ENCODE measurements at places on chromosomes 5 and 9.

- DNase-seq = no peak
Measured at GRCh38 chr5:147092044-147092443, 142.8 kb upstream of the STK32A start.

- DNase-seq = no peak
Measured at GRCh38 chr5:67287510-67288268, 91.1 kb upstream of the CD180 start.

DNA sequence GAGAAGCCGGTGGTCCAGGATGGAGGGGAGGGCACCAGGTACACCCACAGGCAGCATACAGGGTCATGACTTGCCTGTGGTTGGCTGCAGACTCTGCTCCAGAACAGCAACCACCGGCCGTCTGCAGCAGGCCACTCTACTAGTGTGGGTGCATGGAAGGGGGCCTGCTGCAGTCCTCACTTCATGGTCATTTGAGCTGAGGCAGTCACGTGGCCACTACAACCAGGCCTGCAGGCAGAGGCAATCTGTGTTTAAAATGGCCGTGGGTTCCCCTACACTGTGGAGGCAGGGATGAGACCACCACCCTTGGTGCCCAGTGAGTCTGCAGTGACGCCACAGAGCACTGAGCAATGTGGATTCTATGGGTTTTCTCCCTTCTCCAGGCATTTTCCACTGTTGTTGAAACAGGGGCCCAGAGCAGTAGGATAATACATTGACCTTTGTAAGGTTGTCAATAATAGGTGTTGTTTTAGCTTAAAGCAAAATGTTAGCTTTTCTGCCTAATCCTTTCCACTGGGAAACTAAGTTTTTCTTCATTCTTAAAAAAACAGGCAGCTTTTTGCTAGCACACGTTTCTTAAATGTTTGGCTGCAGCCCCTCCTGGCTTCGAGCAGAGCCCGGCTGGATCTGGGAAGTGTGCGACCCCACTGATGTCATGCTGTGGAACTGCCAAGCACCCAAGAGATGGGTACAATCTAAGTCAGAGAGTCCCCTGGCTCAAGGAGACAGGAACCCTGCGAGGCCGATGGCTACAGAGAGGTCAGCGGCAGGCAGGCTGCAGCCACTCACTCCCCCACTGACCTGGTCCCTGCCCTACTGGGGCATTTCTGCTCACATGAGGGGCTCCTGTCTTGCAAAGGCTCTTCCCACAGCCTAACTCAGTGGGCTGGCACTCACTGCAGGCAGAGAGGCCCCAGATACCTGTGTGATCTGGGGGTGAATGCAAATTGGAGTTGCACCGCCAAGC is 21.2 kb downstream of the GADD45G start:
- DNase-seq = no peak

DNA sequence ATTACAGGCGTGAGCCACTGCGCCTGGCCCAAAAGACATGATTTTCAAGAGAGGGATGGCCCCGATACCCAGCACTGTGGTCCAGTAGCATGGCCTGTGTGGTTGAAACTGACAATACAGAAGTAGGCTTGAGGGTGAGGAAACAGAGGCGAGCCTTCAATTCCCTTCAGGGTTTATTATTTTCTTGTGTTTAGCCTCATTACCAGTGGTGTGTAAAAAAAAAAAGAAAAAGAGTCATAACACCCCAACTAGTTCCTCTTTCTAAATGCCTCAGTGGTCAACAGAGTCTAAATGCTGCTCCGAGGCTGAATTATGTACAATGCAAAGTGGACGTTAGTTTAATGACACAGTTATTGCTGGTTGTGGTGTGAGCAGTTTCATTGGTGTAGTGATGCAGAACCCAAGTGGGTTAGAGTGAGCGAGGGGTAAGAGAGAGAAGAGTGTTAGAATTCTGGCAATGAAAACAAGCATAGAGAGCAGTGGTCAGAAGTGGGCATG is 58.8 kb downstream of the SNX30 start:
- no peak for DNase-seq

DNA sequence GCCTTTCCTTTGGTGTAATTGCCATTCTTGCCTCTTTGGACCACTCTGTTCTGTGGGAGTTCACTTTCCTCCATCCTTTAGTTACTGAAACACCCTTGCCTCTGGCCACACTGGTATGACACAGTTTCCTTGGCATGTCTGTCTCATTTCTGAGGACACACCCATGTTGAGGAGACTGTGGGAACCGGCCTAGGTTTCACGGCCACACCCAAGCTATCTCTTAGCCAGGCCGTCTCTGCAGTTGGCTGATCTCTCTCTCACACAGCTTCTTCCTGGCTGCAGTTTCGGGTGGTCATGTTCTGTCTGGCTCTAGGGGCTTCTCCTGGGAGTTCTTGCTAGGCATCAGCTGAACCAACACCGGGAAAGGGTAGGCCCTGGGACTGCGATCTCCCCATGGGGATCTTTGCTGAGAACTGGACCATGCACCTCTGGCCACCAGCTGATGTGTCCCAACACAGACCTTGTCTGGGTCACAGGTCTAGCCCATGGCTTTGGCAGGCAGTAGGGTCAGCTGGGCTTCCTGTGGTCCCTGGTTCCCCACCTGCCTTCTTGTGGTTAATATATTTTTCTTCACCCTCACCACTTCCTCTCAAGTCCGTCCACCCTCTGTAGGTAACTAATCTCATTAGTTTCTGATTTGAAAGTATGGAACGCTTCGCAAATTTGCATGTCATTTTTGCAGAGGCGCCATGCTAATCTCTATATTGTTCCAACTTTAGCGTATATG is 24.9 kb downstream of the ARHGEF37 start:
- no peak for DNase-seq

- no peak for DNase-seq
Measured at GRCh38 chr5:123472150-123472924, 39.6 kb upstream of the CSNK1G3 start.

GRCh38 chr5:135832941-135833920 is 1.2 kb upstream of the SLC25A48 start:
- DNase-seq = no peak

DNA sequence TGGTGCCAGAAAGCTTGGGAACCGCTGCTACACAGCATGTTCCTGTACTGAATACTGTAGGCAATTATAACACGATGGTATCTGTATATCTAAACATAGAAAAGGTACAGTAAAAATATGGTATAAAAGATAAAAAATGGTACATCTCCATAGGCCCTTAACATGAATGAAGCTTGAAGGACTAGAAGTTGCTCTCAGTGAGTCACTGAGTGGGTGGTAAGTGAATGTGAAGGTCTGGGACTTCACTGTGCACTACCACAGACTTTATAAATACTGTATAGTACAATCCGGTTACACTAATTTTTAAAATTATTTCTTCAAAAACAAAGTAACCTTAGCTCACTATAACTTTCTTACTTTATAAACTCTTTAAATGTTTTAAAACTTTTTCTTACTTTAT is 819.9 kb upstream of the GRAMD2B start:
- DNase-seq = no peak

All from retinal pigment epithelial cell (primary cell).